ENCODE measurements at places on chromosomes 16 and 17.
A peak's percentile ranks its signal among the peaks of the same experiment; 100 is the strongest.

- no peak for DNase-seq
Observed at GRCh38 chr17:57035971-57036481, 49.0 kb upstream of the AKAP1 start.

DNA sequence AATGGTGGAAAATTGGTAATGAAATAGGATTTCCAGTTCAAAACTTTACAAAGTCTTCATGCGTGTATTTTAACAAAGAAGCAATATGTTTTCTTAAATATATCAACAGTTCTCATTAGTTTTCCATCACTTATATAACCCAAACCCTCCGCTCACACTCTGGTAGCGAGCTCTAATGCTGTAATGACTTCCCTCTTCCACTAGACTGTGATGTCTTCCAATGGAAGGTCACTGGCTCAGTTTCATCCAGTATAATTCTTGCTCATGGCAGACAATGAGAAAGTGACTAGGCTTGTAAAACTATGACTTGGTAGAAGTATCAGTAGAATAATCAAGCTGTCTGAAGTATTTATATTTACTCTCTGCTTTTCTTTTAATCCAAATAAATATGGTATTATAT is 32.8 kb downstream of the NETO2 start:
- no peak for DNase-seq

- peak; percentile 13 for DNase-seq
Observed at GRCh38 chr16:49340466-49340865, 33.1 kb upstream of the C16orf78 start.

GRCh38 chr16:30040221-30040620 is 9.2 kb upstream of the TLCD3B start:
- no peak for DNase-seq

DNA sequence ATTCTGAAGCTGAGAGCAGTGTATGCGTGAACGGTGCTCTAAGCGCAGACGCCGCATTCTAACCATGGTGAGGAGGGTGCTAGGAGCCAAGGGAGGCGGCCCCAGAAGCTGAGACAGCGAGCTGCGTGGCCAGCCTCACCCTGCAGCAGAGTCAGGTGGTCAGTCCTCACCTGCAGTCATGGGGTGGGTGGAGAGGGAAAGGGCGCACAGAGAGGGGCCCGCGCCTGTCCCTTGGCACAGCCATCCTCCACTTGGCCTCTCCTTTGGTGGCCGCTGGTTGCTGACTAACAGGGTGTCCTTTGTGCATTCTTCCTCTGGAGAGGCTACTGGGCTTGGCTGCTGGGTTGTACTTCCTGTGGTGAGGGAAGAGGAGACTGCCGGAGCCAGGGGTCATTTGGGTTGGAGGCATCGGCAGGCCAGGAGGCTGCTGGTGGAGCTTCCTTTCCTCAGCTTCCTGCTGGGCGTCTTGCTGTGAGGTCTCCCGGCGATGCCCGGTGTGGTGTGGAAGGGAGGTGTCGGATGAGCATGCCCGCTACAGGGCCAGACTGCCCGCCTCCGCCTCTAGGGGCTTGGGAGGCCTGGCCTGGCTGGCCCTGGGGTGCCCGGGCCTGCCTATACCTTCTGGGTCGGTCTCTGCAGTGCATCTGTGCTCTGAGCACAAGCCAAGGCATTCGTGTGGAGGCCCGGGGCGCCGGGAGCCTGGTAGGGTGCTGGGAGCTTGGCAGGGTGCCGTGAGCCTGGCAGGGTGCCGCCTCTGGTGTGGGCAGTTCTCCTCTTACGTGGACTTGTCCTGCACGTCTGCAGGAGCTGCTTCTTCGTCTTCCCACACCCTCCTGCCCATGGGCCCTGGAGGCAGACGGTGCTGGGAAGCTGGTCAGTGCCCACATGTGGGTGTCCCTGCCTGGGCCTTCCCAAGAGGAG is 17.4 kb downstream of the RNF213 start:
- DNase-seq, result no peak

DNA sequence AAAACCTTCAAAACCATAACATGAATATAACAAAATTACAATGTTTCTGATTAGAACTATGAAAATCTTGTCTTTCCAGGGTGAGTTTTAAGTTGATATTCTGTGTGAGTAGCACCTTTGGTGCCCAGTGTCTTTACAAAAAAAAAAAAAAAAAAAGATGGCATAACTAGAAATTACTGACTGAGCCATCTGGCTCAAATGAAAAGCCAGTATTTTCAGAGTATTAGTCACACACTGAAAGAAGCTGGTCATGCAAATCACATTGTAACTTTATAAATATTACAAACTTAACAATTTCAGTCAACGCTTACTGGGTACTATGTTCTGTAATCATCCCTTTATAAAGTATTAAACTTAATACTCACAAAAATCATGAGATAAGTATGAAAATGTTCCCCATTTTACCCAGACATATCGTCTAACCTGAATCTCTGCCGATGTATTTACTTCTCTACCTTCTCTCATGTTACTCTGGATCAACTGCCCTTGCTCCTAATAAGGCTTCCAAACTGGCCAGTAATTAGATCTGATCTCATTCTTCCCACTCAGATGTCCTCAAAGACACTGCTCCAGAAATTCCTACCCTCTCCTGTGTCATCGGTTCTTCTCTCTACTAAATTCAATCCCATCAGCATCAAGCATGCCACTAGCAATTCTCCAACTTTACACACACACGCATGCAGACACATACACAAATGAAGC is 25.4 kb downstream of the UBE2G1 start:
- DNase-seq, result no peak

GRCh38 chr17:37519251-37519985 is 29.7 kb downstream of the DUSP14 start:
- no peak for DNase-seq

DNA sequence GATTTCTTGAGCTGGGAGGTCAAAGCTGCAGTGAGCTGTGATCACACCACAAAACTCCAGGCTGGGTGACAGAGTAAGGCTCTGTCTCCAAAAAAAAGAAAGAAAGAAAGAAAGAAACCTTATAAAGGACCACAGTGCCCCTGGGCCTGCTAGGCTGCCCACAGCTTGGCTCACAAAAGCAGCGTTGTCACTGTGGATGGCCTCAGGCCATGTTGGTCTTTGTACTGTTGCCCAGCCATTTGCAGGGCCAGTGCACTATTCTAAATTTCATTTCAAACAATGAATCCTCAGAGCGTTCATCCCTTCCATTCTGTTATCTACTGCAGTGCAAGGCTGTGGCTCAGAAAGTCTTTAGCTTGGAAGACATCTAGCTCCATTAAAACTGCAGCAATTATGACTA is 208.4 kb downstream of the SLC39A11 start:
- DNase-seq, result no peak

GRCh38 chr17:27038676-27039075 is 255.2 kb upstream of the WSB1 start:
- DNase-seq, result no peak

GRCh38 chr16:63617047-63617989 is 1504.5 kb downstream of the CDH11 start:
- no peak for DNase-seq

DNA sequence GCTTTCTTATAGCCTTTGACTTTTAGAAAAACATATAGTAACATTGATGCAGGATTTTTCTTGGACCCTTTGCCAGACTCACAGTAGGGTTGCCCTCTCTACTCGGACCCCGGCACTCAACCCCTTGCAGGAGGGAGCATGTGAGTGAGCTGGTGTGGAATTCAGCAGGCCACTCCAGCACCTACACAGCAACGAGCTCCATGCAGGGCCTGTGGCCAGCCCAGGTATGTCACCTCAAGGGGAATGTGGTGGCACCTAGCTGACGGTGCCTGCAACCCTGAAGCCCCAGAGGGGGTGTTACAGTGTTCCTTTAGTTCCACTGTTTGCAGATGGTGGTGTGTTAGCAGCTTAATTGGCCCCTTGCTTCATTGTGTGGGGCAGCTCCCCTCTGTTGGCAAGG is 414.9 kb downstream of the KCNJ2 start:
- DNase-seq, result no peak

DNA sequence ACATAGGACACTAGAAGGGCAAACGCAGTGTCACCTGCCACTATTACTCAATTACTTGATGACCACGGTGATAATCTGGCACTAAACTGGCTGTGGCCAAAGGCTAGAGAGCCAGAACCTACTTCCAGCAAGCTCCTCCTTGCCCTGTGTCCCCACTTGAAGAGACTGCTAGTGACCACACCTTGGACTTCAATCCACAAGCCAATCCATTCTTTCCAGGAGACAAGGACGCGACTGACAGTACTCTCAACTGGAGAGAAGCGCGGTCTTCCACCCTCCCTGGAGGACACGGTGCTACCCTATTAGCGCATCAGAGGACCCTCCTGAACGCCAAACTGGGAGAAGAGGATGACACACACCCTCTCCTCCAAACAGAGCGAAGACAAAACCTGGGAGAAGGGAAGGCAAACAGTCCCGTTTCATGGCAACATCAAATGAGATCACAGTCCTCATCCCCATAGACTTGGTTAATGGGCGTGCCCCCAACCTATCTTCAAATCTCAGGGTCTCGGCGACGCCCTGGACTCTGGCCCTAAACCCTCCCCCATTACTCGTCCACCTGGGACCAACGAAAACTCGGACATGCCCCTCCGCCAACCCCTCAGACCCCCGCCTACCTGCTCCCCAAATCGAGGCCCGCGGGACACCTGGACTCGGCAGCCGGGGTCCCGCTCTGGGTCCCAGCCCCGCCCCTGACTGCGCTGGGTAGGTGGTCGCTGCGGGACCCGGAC is 508 bp downstream of the FLCN start:
- no peak for DNase-seq
